ENCODE measurements at places on chromosomes 1 and 21. TPM values are rescaled to one million over a fixed set of nuclear protein-coding genes. Genes with fewer than 3 reads are reported as not detected.

The NTMT2 gene
- 1.3 TPM for total RNA-seq

The TOR1AIP2 gene
- 52.2 TPM for total RNA-seq

The RGS1 gene
- 0.79 TPM for total RNA-seq

- DNase-seq, result peak; percentile 60
Measured at GRCh38 chr1:232767305-232768074, 37.7 kb upstream of the MAP10 start.

- peak; percentile 15 for DNase-seq
Measured at GRCh38 chr1:1082776-1083415, 8.8 kb upstream of the RNF223 start.

GRCh38 chr1:156417401-156418020 lies 48.5 kb downstream of the RHBG start:
- no peak for DNase-seq

GRCh38 chr1:5273280-5274003 lies 619.0 kb downstream of the AJAP1 start:
- no peak for DNase-seq

DNA sequence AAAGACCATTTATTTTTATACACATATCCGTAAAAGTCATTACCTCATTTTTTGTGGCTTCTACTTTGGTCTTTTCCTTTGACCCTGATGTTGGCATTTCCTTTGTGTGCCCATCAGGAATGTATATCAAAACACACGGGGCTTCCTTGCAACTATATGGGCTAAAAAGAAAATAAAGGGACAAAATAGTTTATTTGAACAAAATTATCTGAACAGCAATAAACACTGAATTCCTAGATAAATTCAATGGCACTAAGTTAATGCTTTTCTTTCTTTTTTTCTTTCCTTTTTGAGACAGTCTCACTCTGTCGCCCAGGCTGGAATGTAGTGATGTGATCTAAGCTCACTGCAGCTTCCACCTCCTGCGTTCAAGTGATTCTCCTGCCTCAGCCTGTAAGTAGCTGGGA lies 45.2 kb downstream of the EPRS1 start:
- no peak for DNase-seq

DNA sequence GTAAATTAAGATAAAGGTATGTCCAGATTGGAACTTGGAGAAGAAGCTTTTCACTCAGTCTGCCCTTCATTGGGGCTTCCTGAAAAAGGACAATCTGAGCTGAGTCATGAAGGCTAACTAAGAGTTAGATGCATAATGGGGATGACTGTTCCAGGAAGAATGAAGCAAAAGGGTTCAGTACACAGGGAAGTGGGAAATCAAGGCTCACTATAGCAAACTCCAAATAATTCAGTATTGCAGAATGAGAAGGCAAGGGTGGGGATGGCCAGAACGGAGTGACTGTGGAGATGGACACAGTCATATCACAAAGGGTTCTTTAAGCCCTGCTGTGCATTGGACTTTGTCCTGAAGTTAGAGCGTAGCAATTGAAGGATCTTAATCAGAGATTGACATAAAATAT lies 158.3 kb downstream of the FGGY start:
- no peak for DNase-seq

GRCh38 chr1:200909757-200910239 lies 15.1 kb downstream of the INAVA start:
- DNase-seq, result no peak

DNA sequence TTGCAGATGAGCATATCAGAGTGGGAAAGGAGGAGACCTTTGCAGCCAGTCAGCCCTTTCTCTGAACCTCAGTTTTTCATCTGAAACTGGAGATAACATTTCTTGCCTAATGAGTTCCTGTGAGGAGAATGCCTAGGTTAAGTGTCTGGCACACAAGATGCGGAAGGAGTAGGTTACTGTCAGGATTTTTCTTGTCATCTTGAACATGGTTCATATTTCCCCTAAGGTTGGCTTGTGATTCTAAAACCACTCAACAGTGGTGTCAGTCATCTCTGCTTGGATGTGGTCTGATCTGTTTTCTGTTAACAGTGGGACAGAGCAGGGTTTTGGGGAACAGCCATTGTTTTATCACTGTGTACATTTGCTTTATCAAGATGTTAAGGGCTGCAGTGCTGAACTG lies 70.6 kb downstream of the TGFB2 start:
- no peak for DNase-seq

Measured in right cardiac atrium (tissue), 5 donors.